ENCODE measurements at places on chromosomes 6 and 20.
A peak's percentile ranks its signal among the peaks of the same experiment; 100 is the strongest.

GRCh38 chr6:72466971-72467566 is 154.8 kb upstream of the KCNQ5 start:
- no peak for DNase-seq

DNA sequence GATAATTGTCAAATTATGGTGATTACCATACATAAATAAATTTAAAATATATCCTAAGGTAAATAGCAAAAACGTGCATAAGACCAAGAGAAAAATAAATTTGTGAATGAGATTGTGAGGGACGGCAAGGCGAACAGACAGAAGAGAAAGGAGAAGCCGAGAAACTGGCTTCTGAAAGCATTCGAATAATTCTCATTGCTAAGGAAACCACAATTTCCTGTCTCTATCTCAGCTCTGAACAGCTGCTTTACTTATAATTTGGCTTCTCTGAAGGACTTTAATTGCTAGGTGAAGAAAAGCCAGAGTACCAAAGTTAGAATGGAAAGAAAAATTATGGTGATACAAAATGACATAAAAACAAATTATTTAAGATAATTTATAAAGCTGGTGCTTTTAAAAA is 79.0 kb upstream of the RGS17 start:
- DNase-seq: peak; percentile 15

GRCh38 chr6:159431750-159432149 is 261.3 kb downstream of the SOD2 start:
- no peak for DNase-seq

DNA sequence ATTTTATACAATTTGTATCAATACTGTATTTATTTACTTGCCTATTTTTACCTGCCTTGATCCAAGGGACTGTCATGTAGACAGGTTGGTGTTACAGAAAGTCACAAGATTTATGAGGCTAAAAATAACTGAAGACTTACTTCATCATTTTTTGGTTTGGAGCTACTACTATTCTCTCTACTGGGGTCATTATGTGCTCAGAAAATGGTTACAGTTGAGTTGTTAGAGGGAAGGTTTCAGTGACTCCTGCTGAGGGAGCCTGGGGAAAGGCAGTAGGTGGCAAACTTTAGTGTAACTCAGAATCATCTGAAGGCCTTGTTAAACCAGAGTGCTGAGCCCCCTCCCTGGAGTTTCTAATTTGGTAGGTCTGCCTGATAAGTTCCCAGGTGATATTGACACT is 118.8 kb downstream of the TINAG start:
- DNase-seq: no peak

GRCh38 chr6:66245231-66245630 is 538.2 kb upstream of the EYS start:
- no peak for DNase-seq

GRCh38 chr6:189676-190075 is 102.6 kb upstream of the DUSP22 start:
- DNase-seq: no peak

- no peak for DNase-seq
Observed at GRCh38 chr6:46103441-46104115, 26.2 kb upstream of the ENPP4 start.

GRCh38 chr20:8853805-8854338 is 215.0 kb upstream of the PLCB4 start:
- DNase-seq: peak; percentile 55

DNA sequence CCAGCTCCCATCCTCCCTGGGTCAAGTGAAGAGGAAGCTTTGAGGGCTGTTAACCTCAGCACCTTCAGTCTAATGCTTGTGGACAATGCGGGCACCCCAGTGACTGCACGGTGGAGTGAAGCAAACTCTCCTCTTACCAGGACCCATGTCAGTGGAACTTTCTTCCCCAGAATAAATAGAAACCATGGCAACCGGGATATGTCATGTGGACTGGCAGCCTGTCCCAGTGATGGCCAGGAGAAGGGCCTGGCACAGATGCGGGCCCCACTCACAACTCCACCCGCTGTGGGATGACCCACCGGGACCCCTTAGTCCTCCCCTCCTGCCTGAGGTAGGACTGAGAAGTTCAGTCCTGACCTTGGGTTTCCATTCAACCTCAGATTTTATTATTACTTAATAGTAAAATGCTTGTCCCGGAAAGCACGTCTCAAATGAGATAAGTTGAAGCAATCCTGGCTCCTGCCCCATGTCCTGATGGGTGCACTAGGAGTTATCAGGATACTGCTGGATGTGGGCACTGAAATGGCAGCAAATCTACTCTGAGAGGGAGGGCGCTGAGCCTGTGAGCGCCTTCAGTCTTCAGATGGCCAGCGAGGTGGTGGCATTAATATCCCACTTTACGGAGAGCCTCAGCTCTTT is 23.5 kb downstream of the TOX2 start:
- no peak for DNase-seq

- DNase-seq: no peak
Observed at GRCh38 chr6:139540276-139540675, 165.8 kb upstream of the CITED2 start.

GRCh38 chr6:776528-776931 is 83.6 kb upstream of the EXOC2 start:
- DNase-seq: no peak

DNA sequence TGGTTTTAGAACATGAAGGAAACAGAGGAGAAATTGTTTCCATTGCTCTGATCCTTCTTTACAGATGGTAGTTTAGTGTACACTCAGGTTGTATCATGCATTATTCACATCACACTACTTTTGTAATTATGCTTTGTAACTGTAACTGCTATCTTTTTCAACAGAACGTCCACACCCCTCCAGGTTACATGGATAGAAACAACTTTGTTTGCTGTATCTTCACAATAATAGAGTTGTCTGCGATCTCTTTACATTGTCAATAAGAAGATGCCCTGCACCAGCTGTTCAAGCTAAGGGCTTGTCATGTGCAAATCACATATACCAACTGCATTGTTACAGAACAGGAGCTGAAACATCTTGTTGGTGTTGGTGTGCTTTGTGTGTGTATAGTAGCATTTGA is 67.9 kb upstream of the MAP7 start:
- no peak for DNase-seq

DNA sequence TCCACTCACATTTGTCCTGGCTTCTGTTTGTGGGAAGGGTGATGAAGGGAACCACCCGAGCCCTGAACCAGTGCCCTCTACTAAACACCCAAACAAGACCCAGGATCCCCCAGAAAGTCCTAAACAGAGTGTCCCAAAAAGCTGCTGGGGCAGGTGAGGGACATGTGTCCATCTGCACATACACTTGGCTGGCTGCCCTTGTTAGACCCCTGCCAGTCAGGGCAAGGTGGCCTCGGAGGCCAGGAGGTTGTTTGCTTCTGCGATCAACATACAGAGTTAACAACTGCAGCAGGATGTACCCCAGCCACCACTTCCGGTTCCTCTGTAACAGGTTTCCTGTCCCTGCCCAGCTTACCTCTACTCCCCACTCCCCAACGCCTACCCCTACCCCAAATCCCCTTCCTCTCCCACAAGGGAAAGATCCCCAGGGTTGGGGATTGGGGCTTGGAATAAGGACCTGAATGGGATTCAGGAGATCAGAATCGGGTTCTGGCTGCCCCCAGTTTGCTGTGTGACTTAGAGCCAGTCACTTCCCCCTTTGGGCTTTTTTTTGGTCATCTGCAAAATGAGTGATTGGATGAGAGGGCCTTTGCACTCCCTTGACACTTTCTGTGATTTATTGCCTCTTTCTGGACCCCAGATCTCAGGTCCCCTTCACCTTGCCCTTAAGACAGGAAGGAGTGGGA is 13.9 kb downstream of the DEF6 start:
- no peak for DNase-seq

DNA sequence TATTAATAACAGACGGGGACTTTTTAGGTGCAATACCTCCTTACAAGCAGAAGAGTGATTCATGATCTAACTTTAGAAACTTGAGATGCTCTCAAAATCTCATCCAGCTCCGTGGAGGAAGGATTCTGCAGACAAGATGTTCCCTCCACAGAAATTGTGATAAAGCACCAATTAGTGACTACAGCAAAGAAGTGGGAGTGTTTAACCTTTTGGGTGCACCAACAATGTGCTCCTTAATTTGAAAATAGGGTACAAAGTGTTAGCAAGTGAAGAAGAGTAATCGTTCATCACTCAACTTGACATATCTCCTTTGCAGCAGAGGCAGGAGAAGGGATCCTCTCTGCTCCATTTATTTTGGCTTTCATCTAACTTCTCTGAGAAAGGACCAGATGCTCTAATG is 22.8 kb upstream of the SCP2D1 start:
- no peak for DNase-seq

GRCh38 chr20:38217791-38218565 is 42.6 kb downstream of the KIAA1755 start:
- peak; percentile 99 for DNase-seq

- no peak for DNase-seq
Observed at GRCh38 chr20:50252701-50253100, 62.1 kb downstream of the CEBPB start.

- DNase-seq: no peak
Observed at GRCh38 chr20:7497985-7498384, 442.3 kb downstream of the HAO1 start.

DNA sequence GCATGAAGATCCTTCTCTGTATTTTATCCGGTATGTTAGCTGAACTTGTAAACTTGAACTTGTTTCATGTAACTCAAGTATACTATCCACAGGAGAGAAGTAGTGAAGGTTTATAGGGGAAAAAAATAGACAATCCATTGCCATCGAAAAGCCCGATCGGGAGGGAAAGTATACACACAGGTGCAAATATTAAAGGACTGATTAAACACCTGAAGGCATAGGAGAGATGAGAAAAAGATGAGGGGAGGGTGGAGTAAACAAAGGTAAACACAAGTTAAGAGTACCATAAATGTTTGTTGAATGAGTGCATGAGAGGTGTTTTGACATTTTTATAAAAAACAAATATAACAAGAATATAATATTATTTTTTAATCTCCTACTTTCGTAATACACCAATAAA is 64.3 kb upstream of the CITED2 start:
- no peak for DNase-seq

- DNase-seq: no peak
Observed at GRCh38 chr6:15966000-15966520, 162.8 kb upstream of the MYLIP start.

- no peak for DNase-seq
Observed at GRCh38 chr20:47418069-47418757, 61.7 kb upstream of the ZMYND8 start.

DNA sequence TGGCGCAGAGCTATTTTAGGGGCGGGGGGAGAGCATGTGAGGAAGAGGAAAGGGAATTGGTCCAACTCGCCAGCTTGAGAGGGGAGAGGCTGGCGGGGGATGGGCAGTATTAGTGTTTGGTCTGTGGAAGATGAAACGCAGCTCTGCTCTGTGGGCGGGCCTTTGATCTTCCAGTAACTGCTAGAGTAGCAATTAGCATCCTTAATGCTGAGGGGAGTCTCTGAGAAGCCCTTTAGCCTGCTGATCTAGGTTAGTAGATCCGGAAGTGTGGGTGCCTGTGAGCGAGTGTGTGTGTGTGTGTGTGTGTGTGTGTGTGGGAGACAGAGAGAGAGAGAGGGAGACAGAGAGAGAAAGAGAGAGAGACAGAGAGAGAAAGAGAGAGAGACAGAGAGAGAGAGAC is 117.2 kb upstream of the BACH2 start:
- no peak for DNase-seq

- no peak for DNase-seq
Observed at GRCh38 chr20:23197836-23198235, 111.7 kb upstream of the CD93 start.

DNA sequence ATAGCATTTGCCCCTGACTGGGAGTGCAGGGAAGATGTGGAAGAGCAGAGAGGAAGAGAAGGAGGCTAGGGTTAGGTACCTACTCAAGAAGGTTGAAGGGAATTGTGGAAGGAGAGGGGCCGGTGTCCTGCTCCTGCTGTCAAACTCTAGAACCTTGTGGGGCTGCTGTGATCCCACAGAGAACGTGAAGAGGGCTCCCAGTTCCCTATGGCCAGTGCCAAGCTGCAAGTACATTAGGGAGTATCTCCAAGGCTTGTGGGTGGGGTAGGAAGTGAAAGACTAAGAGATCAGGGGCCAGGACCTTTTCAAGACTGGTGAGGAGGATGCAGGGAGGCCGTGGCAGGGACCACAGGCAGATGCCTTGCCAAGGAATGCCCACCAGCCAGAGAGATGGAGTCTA is 263.4 kb downstream of the CDH26 start:
- no peak for DNase-seq

- no peak for DNase-seq
Observed at GRCh38 chr6:118514689-118515088, 33.4 kb upstream of the PLN start.

- no peak for DNase-seq
Observed at GRCh38 chr6:110357664-110358552, at the start of gene METTL24. Gene METTL24, minus strand, starts transcription at chr6:110358349. Its CDS starts 77 bp downstream, at chr6:110358272.

- DNase-seq: no peak
Observed at GRCh38 chr6:92810913-92811312, 608.4 kb downstream of the EPHA7 start.

GRCh38 chr20:57150559-57150958 is 115.9 kb downstream of the BMP7 start:
- DNase-seq: no peak

DNA sequence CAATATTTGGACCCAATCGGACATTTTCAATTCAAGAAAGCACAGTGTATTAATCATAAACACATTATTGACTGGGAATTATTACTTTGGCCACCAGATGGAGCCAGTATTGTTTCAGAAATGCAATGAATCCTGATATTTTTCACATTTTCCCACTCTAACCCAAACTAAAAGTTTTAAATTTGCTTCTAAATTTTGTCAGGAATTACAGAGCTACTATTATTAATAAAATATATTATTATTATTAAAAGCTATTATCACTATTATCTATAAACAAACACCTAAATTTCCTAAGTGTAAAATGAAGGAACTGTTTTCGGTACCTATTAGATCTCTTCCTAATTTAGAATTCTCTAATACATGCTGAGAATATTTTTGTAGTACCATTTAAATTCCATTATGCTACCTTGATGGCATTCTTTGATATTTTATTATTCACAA is 245.3 kb downstream of the OGFRL1 start:
- peak; percentile 15 for DNase-seq

DNA sequence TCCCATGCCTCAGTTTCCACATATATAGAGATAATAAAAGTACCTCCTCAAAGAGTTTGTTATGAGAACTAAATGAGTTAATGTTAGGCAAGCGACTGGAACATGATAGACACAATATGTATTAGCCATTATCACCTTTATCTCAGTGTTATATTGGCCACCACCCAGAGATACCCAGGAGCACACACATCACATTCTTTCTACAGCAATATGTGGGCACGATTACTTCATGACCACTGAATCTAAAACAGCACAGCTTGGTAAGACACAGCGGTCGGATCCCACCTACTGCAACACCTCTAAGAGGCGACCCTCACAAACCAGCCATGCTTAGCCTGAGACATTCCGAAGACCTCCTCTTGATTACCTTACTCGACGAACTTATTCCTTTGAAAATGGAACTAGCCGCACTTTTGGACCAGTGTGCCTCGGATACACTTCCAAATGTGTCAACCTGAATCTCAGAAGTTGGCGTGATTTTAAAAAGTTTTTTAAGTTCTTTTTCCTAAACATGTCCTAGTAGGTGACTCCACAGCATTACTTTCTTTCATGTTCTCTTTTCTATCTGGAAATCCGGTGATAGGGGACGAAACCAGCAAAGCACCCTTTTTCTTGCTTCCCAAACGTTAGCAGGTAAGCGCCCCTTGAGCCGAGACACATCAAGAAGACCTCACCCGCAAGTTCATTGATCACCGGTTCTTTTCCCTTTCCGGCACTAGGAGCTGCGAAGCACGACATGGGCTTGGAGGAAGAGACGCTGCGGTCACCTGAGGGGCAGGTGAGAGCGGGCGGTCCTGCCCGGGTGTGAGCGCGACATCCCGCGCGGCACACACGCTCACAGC is 923 bp downstream of the GMDS start:
- no peak for DNase-seq

GRCh38 chr6:46062991-46063390 is 47.3 kb upstream of the CLIC5 start:
- DNase-seq: no peak
